ENCODE measurements at places on chromosomes 6 and 20.

DNA sequence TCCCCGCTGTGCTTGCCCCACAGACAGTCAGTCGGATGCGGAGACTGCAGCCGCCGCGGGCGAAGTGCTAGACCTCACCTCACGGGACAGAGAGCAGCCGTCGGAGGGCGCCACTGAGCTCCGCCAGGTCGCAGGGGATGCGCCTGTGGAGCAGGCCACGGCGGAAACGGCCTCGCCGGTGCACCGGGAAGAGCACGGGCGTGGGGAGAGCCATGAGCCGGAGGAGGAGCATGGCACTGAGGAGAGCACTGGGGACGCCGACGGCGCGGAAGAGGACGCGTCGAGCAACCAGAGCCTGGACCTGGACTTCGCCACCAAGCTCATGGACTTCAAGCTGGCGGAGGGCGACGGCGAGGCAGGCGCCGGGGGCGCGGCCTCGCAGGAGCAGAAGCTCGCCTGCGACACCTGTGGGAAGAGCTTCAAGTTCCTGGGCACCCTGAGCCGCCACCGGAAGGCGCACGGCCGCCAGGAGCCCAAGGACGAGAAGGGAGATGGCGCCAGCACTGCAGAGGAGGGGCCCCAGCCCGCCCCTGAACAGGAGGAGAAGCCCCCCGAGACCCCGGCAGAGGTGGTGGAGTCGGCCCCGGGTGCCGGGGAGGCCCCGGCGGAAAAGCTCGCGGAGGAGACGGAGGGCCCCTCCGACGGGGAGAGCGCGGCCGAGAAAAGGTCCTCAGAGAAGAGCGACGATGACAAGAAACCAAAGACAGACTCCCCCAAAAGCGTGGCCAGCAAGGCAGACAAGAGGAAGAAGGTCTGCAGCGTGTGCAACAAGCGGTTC, 66.4 kb downstream of the SSR1 start:
- DNase-seq = no peak
- no peak overlapping the region for H3K4me3 ChIP-seq
- H3K4me1 ChIP-seq = peaks cover 16% of the 10 kb centered on the region
- no peaks in the 10 kb centered on the region for H3K36me3 ChIP-seq

- H3K4me1 ChIP-seq = peaks cover 21% of the 10 kb centered on the region
- H3K27ac ChIP-seq = no peak overlapping the region
- no peaks in the 10 kb centered on the region for H3K27me3 ChIP-seq
- no peaks in the 10 kb centered on the region for H3K36me3 ChIP-seq
- H3K4me3 ChIP-seq = no peak overlapping the region
- no peak for DNase-seq
Measured at GRCh38 chr6:17867880-17868279, 119.6 kb downstream of the KIF13A start.

- no peaks in the 10 kb centered on the region for H3K27me3 ChIP-seq
- no peaks in the 10 kb centered on the region for H3K4me1 ChIP-seq
- H3K36me3 ChIP-seq = no peaks in the 10 kb centered on the region
- H3K4me3 ChIP-seq = no peak overlapping the region
Measured at GRCh38 chr6:135030532-135031178, 24.0 kb downstream of the HBS1L start.

- no peaks in the 10 kb centered on the region for H3K36me3 ChIP-seq
- peaks cover 12% of the 10 kb centered on the region for H3K4me1 ChIP-seq
- H3K27ac ChIP-seq = no peak overlapping the region
- H3K27me3 ChIP-seq = no peaks in the 10 kb centered on the region
- no peak for DNase-seq
Measured at GRCh38 chr6:149137594-149137993, 179.9 kb upstream of the TAB2 start.

- no peak for DNase-seq
- H3K36me3 ChIP-seq = no peaks in the 10 kb centered on the region
- no peaks in the 10 kb centered on the region for H3K27me3 ChIP-seq
- no peak overlapping the region for H3K27ac ChIP-seq
Measured at GRCh38 chr6:93550551-93551276, 131.4 kb upstream of the EPHA7 start.

GRCh38 chr6:83371423-83371822, 59.4 kb downstream of the ME1 start:
- no peaks in the 10 kb centered on the region for H3K27me3 ChIP-seq
- H3K36me3 ChIP-seq = no peaks in the 10 kb centered on the region
- H3K27ac ChIP-seq = peak overlapping the region; percentile 8
- H3K4me1 ChIP-seq = peaks cover 8% of the 10 kb centered on the region
- H3K4me3 ChIP-seq = no peak overlapping the region

GRCh38 chr6:128437685-128438084, 82.7 kb downstream of the PTPRK start:
- H3K4me1 ChIP-seq = no peaks in the 10 kb centered on the region
- no peak overlapping the region for H3K27ac ChIP-seq
- DNase-seq = no peak
- H3K36me3 ChIP-seq = no peaks in the 10 kb centered on the region
- no peak overlapping the region for H3K4me3 ChIP-seq

- no peak for DNase-seq
- H3K36me3 ChIP-seq = no peaks in the 10 kb centered on the region
- peaks cover 24% of the 10 kb centered on the region for H3K4me1 ChIP-seq
- H3K4me3 ChIP-seq = no peak overlapping the region
- no peaks in the 10 kb centered on the region for H3K27me3 ChIP-seq
Measured at GRCh38 chr6:111278731-111279130, 191.4 kb downstream of the SLC16A10 start.

Measured in hepatocyte (in vitro differentiated cells).